ENCODE measurements at places on chromosomes 3 and 15. TPM values are rescaled to one million over a fixed set of nuclear protein-coding genes. Genes with fewer than 3 reads are reported as not detected.

A4GNT gene
- not detected for total RNA-seq

- DNase-seq: no peak
These were observed 148.9 kb downstream of the PLCL2 start for GRCh38 chr3:17033516-17034168.

DNA sequence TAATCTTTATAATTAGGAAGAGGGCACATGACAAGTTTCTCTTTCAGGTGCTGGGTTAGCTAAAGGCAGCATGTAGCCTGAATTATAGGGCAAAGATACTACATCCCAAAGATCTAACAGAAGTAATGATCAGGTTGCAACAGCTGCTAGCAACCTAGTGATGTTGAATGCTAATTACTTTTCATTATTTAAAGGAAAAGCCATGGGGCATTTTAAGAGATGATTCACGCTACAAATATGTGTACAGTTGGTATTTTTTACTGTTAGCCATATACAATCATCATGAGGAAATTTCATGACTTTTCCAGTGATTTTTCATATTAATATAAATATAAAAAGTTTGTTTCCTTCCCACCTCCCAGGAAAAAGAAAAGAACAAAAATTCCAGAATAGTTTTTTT is 43.0 kb downstream of the NEK10 start:
- no peak for DNase-seq

DNA sequence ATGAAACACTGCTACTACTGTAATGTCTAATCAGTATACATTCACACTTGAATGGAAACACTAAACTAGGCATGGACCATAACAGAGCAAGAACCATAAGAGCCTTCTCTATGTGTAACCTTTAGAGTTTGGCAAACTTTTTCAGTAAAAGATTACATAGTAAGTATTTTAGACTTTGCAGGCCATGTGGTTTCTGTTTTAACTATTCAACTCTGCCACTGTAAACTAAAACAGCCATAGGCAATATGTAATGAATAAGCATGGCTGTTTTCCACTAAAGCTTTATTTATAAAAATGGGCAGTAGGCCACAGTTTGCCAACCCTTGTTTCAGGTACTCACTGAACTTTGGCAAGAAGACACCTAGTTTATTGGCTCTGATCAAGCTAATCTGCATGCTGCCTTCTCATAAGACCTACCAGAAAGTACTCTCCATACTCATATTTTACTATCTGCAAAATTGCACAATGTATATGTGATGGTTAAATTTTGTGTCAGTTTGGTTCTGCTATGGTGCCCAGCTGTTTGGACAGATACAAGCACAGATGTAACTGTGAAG is 46.0 kb downstream of the UACA start:
- DNase-seq: no peak

- DNase-seq: no peak
These were observed 18.6 kb upstream of the MYZAP start for GRCh38 chr15:57573151-57573550.

GRCh38 chr3:120765830-120766493 is 23.4 kb downstream of the GTF2E1 start:
- DNase-seq: no peak

SEMA3B gene
- total RNA-seq: 4.1 TPM

DNA sequence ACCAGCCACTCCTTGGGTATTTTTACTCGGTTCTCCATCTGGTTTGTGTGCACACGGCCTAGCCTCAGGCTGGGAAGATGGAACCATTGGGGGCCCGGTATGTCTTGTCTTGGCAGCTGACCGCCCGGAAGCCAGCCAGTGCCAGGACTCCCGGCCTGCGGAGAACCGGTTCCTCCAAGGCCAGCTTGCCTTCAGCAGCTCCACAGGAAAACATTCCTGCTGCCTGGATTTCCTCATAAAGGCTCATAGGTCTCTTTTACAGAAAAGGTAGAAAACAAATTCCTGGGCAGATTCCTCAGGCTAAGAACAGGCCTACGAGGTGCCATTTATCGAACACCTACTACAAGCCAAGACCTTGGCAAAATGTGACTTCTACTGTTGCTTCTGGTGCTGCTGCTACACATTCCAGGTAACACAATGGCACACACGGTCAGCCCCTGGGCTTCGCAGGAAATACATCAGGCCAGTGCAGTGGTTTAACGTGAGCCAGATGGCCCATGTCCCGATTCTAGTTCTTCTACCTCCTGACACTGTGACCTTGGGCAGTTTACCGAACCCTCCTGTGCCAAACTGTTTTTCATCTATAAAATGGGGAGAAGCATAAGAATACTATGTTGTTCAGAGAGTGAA is 141.8 kb downstream of the OPA1 start:
- DNase-seq: no peak

All from activated naive CD4-positive, alpha-beta T cell treated with anti-CD3 and anti-CD28 coated beads, Interleukin-2, amount 50 U/mL, for 72 hours (primary cell).